ENCODE measurements at places on chromosomes 12 and 14.

- DNase-seq = no peak
These were observed 40.9 kb downstream of the FOXG1 start for GRCh38 chr14:28807518-28807917.

DNA sequence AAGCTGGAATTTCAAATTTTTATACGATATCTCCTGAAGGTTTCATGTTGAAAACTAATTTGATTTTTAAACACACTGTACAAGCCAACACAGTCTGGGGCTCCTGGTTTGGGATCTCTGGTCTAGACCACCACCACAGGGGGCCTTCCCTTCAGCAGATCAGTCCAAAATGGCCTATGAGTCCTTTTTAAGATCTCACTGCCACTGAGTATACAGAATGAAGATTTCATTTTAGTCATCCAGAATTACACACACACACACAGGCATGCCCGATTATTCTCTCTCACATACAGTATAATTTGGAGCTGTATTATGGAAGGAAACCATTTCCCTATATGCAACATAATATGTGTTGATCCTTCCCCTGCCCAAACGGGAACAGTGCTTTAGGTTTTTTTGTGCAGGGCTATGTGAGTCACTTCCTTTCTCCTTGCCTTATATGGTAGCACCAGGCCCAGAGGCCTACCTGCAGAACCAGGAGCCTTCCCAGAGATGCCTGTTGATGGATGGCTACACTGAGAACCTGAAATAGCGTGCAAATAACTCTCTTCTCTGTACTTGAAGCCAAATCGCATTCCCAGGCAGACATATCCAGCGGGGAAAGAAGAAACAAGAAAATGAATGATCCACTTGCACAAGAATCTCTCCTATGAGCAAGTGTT is 28.1 kb upstream of the WNK1 start:
- DNase-seq = no peak

DNA sequence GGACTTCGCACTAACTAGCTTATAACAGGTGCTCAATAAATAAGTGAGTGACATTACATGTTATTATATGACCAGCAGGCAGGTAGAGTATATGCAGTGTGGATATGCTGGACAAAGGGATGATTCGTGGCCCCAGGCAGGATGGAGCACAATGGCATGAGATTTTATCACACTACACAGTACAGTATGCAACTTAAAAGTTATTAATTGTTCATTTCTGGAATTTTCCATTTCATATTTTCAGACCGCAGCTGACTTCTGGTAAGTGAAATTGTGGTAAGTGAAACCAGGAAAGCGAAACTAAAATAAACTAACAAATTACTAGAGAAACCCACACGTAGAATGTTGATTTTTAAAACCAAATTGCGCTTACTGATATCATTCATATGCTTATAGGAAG is 3.3 kb downstream of the PARP11 start:
- peak; percentile 60 for DNase-seq

DNA sequence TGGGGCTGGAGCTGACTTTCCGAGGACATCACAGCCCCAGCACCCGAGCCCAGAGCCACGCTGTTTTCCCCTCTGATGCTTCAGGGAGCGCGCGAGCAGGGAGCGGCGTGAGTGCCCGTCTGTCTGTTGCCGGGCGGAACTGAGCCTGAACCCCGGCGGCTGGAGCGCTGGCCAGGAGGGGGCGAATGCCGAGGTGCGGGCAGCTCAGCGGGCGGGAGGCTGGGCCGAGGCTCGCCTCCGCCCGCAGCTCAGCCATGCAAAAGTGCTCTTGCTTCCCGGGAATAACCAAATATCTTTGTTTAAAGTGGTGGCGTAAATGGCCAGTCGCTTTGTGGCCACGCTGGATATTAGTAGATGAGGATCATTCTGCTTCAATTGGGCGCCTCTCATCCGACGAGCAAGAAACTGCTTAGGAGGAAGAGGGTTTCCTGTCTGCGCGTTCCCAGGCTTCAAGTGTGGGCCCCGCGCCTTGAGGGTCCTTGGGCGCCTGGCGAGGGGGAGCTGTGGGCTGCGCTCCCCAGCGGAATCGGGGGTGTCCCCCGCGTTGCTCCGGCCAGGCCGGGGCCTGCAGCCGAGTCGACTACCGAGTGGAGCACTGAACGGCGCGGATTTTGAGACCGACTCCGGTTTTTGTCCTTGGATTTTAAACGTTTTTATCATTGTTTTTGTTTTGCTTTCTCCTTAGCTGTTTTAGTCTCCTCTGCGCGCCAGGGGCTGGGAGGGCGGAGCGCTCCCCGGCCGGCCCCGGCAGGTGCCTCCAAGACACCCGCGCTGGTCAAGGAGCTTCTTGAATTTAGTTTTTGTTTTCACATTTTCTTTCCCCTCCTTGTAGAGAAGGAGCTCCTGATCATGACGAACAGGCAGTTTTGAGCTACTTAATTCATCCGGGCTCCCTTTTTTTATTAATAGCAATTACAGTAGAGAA is 831 bp upstream of the NKX2-1 start:
- no peak for DNase-seq

DNA sequence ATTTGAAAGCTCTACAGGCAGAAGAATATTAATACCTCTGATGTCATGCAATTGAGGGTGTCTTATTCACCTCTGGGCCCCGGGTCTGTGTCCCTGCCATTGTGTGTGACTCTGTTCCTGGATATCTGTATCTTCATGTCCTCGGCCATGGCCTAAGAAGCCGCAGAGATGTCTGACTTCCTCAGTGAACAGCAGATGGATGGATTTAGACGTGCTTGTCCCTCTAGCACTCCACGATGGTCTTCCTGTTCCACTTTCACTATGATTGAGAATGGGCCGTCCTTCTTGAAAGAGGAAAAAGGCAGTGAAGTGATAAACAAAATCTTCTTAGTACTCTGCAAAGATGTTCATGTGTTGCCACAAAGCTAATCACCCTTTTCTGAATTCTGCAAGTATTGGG is 217.4 kb downstream of the SLC41A2 start:
- peak; percentile 31 for DNase-seq

DNA sequence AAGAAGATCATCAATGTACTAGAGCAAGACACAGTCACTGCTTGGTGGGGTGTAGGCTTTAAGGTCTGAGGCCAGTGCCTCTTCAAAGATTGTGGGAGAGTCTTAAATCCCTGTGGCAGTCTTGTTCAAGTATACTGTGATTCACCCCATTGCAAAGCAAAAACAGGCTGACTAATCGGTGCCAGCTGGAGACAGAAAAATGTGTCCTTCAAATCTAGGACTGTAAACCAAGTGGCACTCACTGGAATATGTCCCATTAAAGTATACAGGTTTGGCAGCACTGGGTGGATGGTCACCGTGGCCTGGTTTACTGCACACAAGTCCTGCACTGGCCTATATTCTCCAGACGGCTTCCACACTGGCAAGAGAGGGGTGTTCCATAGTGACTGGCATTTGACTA is 1315.3 kb downstream of the TMEM121 start:
- DNase-seq = no peak

DNA sequence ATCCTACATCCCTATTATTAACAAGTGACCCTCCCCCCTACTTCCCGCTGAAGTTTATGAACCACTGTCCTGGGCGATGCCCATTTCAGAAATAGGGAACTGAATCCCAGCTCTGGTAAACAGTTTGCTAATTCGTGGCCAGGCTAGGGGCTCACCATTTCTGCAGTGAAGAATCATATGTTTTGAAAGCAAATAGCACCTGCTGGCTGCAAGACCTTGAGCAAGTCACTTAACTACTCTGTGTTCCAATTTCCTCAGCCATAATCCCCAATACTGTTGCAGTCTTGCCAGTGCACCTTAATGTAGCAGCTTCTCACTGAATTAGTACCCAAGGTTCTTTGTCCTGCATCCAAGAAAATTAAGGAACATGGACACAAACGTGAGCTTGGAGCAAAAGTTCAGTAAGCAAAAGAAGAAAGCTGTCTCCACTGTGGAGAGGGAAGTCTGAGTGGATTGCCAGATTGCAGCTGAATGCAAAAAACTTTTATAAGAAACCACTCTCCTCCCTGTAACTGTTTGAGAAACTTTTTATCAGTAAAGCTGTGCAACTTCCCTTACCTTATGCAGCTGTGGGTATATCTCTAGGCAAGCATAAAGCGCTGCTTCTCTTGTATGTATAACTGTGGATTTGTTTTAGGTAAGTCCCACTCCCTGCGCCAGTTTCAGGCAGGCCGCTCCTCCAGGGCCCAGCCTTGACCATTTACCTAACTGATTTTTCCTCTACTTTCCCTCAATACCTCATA is 824 bp downstream of the OAS1 start:
- peak; percentile 23 for DNase-seq

DNA sequence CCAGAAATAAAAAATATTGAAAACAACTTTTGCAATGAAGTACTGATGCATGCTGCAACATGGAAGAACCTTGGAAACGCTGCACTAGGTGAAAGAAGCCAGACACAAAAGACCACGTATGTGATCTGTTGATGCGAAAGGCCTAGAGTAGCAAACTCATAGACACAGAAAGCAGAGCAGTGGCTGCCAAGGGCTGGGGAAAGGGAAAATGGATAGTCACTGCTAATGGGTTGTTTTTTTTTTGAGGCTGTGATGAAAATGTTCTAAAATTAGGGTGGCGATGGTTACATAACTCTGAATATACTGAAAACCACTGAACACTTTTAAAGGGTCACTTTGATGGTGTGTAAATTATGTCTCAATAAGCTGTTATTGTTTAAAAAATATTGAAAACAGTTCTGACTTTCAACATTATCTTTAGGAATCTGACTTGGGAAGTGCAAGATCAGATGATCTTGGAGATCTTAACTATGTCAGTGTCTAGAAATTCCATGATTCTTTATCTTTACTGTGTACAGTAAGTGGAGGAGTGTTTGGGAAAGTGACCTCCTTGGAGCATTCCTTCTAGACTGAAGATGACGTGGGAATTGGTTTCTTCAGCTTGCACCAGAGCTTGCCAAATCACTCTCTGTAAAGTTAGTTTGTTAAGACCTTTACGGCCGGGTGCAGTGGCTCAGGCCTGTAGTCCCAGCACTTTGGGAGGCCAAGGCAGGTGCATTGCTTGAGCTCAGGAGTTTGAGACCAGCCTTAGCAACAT is 12.4 kb downstream of the MLXIP start:
- no peak for DNase-seq

All from MM.1S (cell line).